Activated CD8-positive, alpha-beta memory T cell treated with anti-CD3 and anti-CD28 coated beads, Interleukin-2, amount 50 U/mL, for 48 hours (primary cell): ENCODE measurements at places on chromosomes 4 and X.

DNA sequence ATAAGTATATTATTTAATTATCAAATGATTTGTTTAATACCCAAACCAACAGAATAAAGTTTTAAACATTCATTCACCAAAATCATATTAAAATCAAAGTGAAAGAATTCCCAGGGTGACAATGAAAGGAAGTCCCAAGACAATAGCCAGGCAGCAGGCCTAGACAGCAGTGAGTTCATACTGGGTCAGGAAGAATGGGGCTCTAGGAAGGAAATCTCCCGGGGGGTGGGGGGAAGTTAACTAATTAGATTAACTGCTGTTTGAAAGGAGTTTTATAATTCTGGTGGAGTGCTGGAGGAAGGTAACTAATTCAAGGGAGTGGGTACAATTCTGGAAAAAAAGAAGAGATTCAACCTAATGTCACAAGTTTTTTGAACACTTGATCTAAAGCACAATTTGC lies 104.1 kb downstream of the ZAR1 start:
- DNase-seq, result no peak

- no peak for DNase-seq
These were observed 6.8 kb upstream of the CLCN5 start for GRCh38 chrX:49915361-49916222.

GRCh38 chr4:146645921-146646320 lies 7.2 kb downstream of the POU4F2 start:
- no peak for DNase-seq

- DNase-seq, result peak; percentile 53
These were observed 1.1 kb downstream of the BLOC1S4 start for GRCh38 chr4:6716958-6717655.

- peak; percentile 74 for DNase-seq
These were observed 350.9 kb downstream of the MID1IP1 start for GRCh38 chrX:39152106-39152649.

DNA sequence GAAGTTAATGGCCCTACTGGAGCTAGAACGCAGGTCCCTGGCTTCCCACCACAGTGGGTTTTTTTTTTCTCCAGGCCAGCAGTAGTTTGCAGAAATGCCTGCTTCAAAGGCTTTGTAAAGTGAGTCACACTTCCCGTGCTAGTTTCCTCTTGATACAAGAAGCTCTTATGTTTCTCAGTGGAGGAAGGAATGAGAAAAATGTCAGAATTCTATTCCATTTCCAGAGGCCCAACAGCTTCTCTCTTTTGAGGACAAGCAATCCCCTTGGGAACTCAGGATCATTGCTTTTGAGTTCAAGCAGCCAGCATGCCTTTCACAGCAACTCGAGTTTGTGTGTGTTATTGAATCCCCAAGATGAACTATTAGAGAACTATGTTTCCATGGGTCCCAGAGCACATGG lies 134.3 kb downstream of the GUCY2F start:
- DNase-seq, result no peak

GRCh38 chr4:163274861-163275260 lies 57.5 kb downstream of the NPY1R start:
- no peak for DNase-seq

DNA sequence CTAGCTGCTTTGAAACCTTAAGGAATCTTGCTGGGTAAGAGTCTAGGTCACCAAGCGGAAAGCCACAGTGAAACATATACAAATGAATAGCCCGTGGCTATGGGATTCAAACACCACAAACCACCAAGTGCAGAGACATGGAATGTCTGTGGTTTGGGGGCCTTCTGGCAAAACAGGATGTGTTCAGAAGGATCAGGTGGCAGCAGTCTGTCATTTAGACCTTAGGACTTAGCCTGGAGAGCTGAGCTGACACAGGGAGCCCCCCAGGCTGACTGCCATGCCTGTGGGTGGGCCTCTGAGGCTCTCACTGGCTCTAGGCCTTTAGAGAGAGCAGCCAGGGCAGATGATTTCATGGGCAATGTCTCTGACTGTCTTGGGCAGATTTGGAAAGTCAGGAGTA lies 225.6 kb downstream of the FBXW7 start:
- DNase-seq, result no peak

- DNase-seq, result no peak
These were observed 17.7 kb downstream of the FGFR3 start for GRCh38 chr4:1810765-1811164.

DNA sequence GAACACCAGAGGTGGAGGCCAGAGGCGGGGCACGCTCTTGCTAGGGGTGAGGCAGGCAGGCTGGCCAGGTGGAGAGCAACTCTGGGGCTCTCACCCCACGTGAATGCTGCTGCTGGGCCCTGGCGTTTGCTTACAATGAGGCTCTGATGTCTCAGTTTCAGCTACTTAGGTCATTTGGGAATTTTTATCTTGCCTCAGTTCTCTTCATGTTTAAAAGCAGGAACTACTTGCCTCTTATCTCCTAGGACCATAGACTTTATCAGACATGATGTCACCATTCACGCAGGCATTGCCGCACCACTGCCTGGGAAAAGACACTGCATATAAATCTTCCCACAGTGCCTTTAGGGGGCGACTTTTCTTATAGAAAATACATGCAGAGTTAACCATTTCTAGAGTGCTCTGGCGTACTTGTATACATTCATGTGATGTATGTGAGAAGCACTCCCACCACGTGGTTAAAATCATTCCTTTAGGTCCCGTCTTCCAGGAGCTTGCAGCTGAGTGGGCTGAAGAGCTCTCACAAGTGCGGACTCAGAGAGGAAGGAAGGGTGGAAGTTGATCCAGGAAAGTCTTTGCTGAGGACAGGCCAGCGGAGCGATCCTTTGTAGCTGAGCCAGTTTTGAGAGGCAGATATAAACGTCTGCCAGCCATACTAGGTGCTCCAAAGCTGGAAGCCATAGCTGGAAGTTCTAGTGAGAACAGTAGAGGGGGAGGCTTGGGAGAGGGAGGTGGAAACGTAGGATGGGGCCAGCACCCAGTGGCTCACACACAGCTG lies 84.3 kb upstream of the CLDN34 start:
- DNase-seq, result no peak
